ENCODE measurements at places on chromosomes 3 and 15. TPM values are rescaled to one million over a fixed set of nuclear protein-coding genes. Genes with fewer than 3 reads are reported as not detected.

ARGFX gene
- not detected for total RNA-seq

BCL2A1 gene
- total RNA-seq, result not detected

GPR176 gene
- 60.0 TPM for total RNA-seq

MCTP2 gene
- total RNA-seq, result not detected

CAPN7 gene
- 39.4 TPM for total RNA-seq

POLR2M gene
- total RNA-seq, result 114 TPM

CTDSPL gene
- total RNA-seq, result 26.7 TPM

ALPK3 gene
- total RNA-seq, result 0.12 TPM

MYO5C gene
- total RNA-seq, result 0.88 TPM

EXD1 gene
- not detected for total RNA-seq

GP5 gene
- 0.02 TPM for total RNA-seq

NOX5 gene
- total RNA-seq, result not detected

SPINK8 gene
- total RNA-seq, result not detected

ESYT3 gene
- total RNA-seq, result 0.16 TPM

NEO1 gene
- total RNA-seq, result 7.3 TPM

ARL14 gene
- total RNA-seq, result 0.43 TPM

CLDN1 gene
- 3.6 TPM for total RNA-seq

ACAD11 gene
- total RNA-seq, result 17.7 TPM

TPRG1 gene
- 5.4 TPM for total RNA-seq

GOLGA6L10 gene
- total RNA-seq, result 0.07 TPM

SAMD7 gene
- total RNA-seq, result not detected

RAD51 gene
- total RNA-seq, result 15.7 TPM

TMC3 gene
- not detected for total RNA-seq

MYL3 gene
- 0.57 TPM for total RNA-seq

EPHA3 gene
- not detected for total RNA-seq

PTPN23 gene
- 12.1 TPM for total RNA-seq

PIERCE2 gene
- total RNA-seq, result 1.0 TPM

PXYLP1 gene
- total RNA-seq, result 5.6 TPM

METTL6 gene
- 40.8 TPM for total RNA-seq

TMEM62 gene
- total RNA-seq, result 23.4 TPM

SLC22A14 gene
- not detected for total RNA-seq

ICE2 gene
- 29.2 TPM for total RNA-seq

NLGN1 gene
- 0.72 TPM for total RNA-seq

NCK1 gene
- 40.2 TPM for total RNA-seq

TLR9 gene
- not detected for total RNA-seq

AGBL1 gene
- not detected for total RNA-seq

GLDN gene
- total RNA-seq, result 0.57 TPM

CLDN16 gene
- total RNA-seq, result 0.02 TPM

PIF1 gene
- total RNA-seq, result 15.1 TPM

CYP1A2 gene
- total RNA-seq, result not detected

C3orf80 gene
- not detected for total RNA-seq

PTH1R gene
- 4.9 TPM for total RNA-seq
